ENCODE measurements at places on chromosomes 7 and 10.

DNA sequence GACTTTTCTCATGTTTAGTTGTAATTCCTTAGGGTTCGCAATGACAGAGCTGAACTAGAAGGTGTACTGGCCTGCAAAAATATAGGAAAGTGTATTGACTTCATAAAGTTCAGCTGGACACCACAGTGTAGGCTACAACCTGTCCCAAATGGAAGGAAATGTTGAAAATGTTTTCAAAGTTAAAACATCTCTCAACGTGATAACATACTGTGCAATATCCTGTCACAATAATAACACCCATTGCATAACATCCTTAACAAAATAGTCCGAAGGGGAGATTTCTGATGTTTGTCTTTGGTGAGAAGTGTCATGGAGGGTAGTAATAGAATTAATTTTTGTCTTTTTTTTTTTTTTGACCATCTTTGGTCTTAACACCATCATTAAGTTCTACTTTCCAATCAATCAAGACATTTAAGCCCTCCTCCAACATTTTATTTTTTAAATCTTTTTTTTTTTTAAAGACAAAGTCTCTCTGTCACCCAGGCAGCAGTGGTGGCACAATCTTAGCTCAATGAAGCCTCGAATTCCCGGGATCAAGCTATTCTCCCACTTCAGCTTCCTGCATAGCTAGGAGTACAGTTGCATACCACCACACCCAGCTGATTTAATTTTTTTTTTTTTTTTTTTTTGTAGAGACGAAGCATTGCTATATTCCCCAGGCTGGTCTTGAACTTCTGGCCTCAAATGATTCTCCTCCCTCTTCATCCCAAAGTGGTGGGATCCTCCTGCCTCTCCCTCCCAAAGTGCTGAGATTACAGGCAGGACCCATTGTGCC, 45.7 kb downstream of the DYNC1I1 start:
- no peak for DNase-seq

DNA sequence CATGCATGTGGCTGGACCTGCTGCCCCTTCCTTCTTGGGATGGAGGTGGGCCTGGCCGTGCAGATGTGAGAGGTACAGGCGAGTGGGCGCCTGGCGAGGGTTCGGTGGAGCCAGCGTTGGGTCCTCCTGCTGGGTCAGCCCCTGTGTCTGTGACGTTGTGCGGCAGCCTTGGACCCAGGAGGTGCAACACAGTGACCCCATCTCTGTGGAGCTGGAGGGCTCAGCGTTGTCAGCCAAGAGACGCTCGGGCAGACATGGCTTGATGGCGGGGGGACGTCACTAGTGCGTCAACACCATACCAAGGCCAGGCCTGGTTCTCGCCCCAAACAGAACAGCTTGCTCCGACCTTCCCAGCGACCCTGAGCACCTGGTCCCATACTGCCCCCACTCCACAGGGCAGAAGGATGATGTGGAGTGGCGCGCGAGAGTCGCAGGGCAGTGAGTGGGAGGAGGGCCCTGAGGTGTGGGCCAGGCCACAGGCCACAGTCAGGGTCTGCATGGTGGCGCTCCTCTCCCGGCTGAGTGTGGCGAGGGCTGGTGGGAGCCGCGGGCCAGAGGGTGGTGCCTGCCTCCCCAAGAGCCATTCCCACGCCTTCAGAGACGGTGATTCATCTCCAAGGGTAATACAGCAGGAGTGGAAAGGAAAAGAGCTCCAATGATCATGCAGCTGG, 184.4 kb downstream of the DNAJB6 start:
- DNase-seq: no peak

GRCh38 chr10:52768001-52768532, 4.5 kb downstream of the MBL2 start:
- DNase-seq: no peak

DNA sequence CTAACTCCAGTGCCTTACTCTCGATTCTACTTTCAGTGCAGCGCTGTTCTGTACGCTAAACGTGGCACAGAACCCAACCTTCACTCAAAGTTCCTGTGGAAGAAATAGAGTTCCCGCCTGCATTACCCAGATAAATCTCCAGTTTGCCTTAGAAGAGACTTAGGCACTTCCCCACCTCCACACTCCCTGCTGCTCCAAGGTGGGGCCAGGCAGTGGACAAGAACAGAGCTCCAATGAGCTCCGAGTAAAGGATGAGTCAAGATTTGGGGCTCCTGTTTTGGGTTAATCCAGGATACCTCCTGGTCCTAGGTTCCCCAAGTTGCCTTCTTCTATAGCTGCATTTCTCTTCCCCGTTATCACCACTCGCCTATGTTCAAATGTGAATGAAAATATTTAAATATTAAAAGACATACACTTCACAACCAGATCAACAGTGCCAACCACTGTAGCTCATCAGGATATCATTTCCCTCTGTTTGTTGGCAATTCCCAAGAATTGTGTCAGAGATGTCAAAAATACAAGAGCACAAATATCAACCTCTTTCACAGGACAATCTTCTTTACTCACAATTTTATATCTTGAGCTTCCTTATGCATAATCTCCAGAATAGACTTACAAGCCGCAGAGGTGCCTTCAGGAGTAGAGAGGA, 48.0 kb downstream of the MALSU1 start:
- no peak for DNase-seq

- DNase-seq: no peak
Observed at GRCh38 chr10:95330966-95331453, 40.2 kb upstream of the PDLIM1 start.

GRCh38 chr7:127652333-127653248, 597 bp downstream of the SND1 start:
- DNase-seq: peak; percentile 55

DNA sequence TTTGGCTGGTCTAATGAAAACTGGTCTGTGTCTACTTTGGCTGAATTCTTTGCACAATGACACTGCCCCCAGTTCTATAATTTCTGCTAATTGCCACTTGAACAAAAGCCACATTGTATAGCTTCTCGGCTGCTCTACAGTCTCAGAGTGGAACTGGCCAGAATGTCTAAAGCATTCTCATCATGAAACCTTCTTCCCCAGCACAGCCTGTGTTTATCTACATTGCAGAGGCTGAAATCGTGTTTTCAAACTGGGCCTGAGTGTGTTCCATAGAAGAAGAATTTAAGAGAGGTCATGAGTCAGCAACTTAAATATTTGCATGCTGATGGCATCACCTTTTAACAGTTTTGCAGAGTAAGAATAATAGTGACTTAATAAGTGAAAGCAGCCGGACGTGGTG, 177.2 kb downstream of the BUB3 start:
- no peak for DNase-seq

DNA sequence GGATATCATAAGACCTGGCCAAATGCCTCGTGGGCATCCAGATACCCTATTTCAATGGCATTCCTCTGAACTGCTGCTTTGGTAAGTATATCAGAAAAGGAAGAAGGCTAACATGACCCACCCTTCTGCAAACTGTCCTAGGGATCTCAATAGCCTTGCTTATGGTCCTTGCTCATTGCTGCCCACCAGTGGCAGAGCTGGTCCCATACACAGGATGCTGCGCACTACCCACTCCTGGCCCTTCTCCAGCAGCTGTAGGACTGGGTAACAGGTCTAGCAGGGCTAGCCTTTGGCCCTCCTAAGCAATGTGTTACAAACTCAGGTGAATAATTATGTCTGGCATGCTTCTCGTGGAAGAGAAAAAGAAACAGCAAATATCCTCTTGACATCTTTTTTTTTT, 72.5 kb downstream of the C10orf90 start:
- DNase-seq: no peak

- no peak for DNase-seq
Observed at GRCh38 chr7:156027821-156028220, 215.6 kb upstream of the SHH start.

DNA sequence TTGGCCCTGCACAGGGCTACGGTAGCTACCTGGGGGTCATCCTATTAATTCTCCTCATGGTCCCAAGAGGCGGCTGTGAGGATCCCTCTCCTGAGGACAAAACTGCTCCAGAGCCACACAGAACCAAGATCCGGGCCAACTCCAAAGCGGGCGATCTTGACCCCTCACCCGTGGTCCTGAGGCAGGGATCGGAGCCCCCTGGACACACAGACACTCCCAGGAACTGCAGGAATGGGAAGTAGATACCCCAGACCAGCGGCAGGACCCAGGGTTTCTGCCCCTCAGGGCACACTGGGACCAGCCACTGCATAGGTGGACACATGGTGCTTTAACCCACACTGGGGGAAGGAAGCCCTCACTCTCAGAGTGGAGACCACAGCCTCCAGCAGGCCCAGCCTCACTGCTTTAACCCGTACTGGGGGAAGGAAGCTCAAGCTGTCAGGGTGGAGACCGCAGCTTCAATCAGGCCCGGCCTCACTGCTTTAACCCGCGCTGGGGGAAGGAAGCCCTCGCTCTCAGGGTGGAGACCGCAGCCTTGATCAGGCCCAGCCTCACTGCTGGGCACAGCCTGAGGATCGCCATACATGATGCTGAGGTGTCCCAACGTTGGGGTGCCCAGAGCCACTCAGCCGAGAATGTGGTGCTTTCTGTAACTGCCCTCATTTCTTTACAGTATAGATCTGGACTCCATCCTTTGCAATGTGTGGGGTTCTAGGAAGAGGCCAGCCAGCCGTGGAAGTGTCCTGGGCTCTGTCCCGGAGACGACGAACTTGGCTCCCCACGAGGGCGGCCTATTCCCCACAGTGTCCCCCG, 60.1 kb downstream of the DIP2C start:
- no peak for DNase-seq

GRCh38 chr10:30804478-30805055, 175.0 kb upstream of the LYZL2 start:
- DNase-seq: no peak

- DNase-seq: no peak
Observed at GRCh38 chr10:4331150-4331549, 494.9 kb upstream of the AKR1E2 start.

DNA sequence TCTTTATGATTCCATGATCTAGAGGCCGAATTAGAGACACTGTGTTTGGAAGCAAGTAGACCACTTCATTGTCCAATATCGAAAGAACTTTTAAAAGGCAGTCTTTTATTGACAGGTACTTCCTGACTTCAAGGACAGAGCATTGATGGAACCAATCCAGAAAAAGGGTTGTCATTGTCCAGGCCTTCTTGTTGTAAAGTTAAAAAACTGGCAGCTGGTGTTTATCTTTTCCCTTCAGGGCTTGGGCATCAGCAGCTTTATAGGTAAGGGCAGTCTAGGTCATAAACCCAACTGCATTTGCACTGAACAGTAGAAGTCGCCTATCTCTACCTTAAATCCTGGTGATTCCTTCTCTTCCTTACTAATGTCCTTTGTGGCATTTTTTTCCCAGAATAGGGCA, 95.6 kb downstream of the ST7 start:
- DNase-seq: no peak

GRCh38 chr7:95472581-95473161, 13.1 kb upstream of the ASB4 start:
- no peak for DNase-seq

- DNase-seq: no peak
Observed at GRCh38 chr7:124692425-124692824, 73.2 kb downstream of the GPR37 start.

GRCh38 chr7:36360244-36360643, 29.4 kb upstream of the ANLN start:
- peak; percentile 93 for DNase-seq

- DNase-seq: no peak
Observed at GRCh38 chr10:44947371-44948152, 12.0 kb upstream of the RASSF4 start.

DNA sequence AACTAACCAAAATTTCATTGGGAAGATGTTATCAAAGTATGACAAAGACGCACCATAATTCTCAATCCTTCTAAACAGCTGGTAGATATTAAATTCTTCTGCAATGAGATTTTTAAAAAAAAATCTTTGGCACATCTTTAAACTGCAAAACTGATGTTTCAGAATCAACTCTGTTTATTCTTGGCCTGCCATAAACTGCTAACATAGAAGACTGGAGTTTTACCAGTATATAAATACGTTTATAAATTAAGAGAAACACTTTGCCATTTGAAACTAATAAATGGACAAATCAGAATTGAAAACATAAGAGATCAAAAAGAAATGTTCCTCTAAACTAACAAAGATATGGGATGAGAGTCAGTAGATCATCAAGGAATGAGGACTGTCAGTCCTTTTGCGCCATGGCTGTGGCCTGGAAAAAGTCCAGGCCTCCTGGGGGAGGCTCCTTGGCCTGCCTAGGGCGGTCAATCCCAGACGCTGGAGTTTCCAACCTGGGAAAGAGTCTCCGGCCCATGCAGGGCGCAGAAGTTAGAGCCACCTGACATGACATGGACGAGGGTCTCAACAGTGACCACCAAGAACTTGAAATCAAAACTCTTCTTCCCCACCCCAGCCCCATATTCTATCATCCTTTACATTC, 34.2 kb upstream of the NEBL start:
- no peak for DNase-seq

GRCh38 chr10:48533951-48534720, 70.7 kb downstream of the ARHGAP22 start:
- peak; percentile 1 for DNase-seq
